Central memory CD8-positive, alpha-beta T cell (primary cell): ENCODE measurements at places on chromosomes 6 and 20.

GRCh38 chr6:87382861-87383260 is 24.9 kb upstream of the CFAP206 start:
- no peak for DNase-seq
- no peaks in the 10 kb centered on the region for H3K36me3 ChIP-seq
- no peaks in the 10 kb centered on the region for H3K27me3 ChIP-seq
- H3K27ac ChIP-seq = no peak overlapping the region
- H3K4me3 ChIP-seq = no peak overlapping the region

DNA sequence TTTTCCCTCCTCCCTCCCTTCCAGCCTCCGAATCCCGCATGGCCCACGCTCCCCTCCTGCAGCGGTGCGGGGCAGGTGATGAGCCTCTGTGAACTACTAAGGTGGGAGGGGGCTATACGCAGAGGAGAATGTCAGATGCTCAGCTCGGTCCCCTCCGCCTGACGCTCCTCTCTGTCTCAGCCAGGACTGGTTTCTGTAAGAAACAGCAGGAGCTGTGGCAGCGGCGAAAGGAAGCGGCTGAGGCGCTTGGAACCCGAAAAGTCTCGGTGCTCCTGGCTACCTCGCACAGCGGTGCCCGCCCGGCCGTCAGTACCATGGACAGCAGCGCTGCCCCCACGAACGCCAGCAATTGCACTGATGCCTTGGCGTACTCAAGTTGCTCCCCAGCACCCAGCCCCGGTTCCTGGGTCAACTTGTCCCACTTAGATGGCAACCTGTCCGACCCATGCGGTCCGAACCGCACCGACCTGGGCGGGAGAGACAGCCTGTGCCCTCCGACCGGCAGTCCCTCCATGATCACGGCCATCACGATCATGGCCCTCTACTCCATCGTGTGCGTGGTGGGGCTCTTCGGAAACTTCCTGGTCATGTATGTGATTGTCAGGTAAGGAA is at the start of gene OPRM1:
Gene OPRM1, plus strand, starts transcription at position 10 of the 612 bp plus-strand sequence. Its CDS starts 305 bp downstream, at position 315.
- H3K27ac ChIP-seq = no peak within 1 kb of the TSS
- H3K27me3 ChIP-seq = peaks cover 20% of the 10 kb centered on the region
- H3K4me1 ChIP-seq = no peaks in the 10 kb centered on the region
- no peak within 1 kb of the TSS for H3K4me3 ChIP-seq
- no peaks in the 10 kb centered on the region for H3K36me3 ChIP-seq
- DNase-seq = no peak

- H3K4me3 ChIP-seq = no peak overlapping the region
- DNase-seq = no peak
- no peaks in the 10 kb centered on the region for H3K36me3 ChIP-seq
- no peak overlapping the region for H3K27ac ChIP-seq
- peaks cover 44% of the 10 kb centered on the region for H3K27me3 ChIP-seq
Measured at GRCh38 chr6:11656491-11656890, 118.9 kb downstream of the TMEM170B start.

GRCh38 chr6:22141241-22141745 is 155.5 kb downstream of the PRL start:
- no peak overlapping the region for H3K27ac ChIP-seq
- no peaks in the 10 kb centered on the region for H3K27me3 ChIP-seq
- no peaks in the 10 kb centered on the region for H3K36me3 ChIP-seq
- DNase-seq = no peak
- H3K4me1 ChIP-seq = no peaks in the 10 kb centered on the region
- no peak overlapping the region for H3K4me3 ChIP-seq

GRCh38 chr6:31749301-31750036 is 9.7 kb downstream of the MSH5 start:
- H3K36me3 ChIP-seq = peaks cover 8% of the 10 kb centered on the region
- no peaks in the 10 kb centered on the region for H3K4me1 ChIP-seq

GRCh38 chr20:1266167-1266973 is at the start of gene SNPH:
Gene SNPH (plus strand): TSS chr20:1266294. CDS start chr20:1296240, 29,946 bp downstream.
- H3K4me1 ChIP-seq = peaks cover 36% of the 10 kb centered on the region
- DNase-seq = peak; percentile 34
- peak within 1 kb of the TSS; percentile 79 for H3K4me3 ChIP-seq
- H3K27me3 ChIP-seq = no peaks in the 10 kb centered on the region
- peak within 1 kb of the TSS; percentile 95 for H3K27ac ChIP-seq
- H3K36me3 ChIP-seq = peaks cover 6% of the 10 kb centered on the region

GRCh38 chr6:52161689-52162438 is 24.3 kb upstream of the IL17A start:
- H3K36me3 ChIP-seq = no peaks in the 10 kb centered on the region
- peaks cover 72% of the 10 kb centered on the region for H3K27me3 ChIP-seq
- H3K4me1 ChIP-seq = no peaks in the 10 kb centered on the region
- DNase-seq = no peak
- H3K4me3 ChIP-seq = no peak overlapping the region

DNA sequence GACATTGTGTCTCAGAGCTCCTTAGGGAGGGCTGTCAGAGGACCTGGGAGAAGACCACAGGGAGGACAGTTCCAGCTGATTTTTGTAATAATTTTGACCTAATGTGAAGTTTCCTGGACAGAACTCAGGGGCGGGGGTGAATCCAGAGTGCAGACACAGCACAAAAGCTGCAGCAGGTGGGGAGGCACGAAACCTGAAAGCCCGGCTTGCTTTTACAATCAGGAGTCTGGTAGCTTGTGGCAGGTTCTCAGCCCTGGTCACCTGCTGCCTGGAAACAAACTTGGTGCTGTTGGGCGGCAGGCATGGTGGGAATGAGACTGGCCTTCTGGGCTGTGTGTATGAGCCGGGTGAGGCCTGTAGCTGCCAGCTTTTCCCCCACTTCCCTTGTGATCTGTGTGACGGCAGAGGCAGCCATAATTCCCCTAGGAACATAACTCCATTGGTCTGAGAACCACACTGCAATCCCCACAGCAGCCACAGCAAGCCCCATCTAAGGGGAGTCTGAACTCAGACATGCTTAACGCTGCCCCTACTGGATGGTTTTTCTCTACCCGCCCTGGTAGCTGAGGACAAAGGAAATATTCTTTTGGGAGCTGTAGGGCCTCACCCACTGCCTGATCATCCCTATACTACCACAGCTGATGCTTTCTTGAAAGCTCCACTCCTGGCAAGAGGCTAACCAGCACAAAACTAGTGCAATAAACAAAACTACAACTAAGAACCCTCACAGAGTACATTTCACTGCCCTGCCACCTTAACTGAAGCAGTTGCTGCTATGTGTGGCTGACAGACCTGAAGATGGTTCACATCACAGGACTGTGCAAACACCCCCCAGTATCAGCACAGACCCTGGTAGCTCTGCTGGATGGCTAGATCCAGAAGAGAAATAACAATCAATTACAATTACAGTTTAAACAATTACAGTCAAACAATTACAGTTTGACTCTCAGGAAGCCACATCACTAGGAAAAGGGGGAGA is 1055.1 kb upstream of the GJE1 start:
- H3K36me3 ChIP-seq = no peaks in the 10 kb centered on the region
- DNase-seq = no peak
- H3K4me1 ChIP-seq = no peaks in the 10 kb centered on the region
- H3K4me3 ChIP-seq = no peak overlapping the region
- H3K27me3 ChIP-seq = peaks cover 19% of the 10 kb centered on the region

GRCh38 chr6:39853604-39854003 is 61.4 kb downstream of the DAAM2 start:
- H3K36me3 ChIP-seq = no peaks in the 10 kb centered on the region
- H3K27me3 ChIP-seq = peaks cover 42% of the 10 kb centered on the region
- DNase-seq = no peak
